CD4-positive, alpha-beta T cell treated with Interleukin-6 at 100 ng/mL for 8 hours (primary cell): ENCODE measurements at places on chromosomes 11 and 22.

DNA sequence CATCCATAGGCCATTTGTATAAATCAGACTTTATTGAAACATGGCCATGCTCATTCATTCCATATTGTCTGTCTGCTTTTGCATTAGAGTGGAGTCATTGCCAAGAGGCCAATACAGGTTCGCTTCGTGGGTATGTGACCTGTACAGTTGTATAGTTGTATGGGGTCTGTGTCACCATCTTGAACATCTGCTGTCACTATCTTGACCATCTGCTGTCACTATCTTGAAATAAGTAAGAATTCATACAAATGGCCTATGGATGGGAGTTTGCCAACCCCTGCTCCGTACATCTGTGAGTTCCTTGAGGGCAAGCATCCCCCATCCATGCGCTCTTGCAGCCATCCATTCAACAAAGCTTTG is 44.4 kb upstream of the ANO1 start:
- DNase-seq: no peak

GRCh38 chr11:20632169-20632532 is 32.7 kb downstream of the SLC6A5 start:
- no peak for DNase-seq

DNA sequence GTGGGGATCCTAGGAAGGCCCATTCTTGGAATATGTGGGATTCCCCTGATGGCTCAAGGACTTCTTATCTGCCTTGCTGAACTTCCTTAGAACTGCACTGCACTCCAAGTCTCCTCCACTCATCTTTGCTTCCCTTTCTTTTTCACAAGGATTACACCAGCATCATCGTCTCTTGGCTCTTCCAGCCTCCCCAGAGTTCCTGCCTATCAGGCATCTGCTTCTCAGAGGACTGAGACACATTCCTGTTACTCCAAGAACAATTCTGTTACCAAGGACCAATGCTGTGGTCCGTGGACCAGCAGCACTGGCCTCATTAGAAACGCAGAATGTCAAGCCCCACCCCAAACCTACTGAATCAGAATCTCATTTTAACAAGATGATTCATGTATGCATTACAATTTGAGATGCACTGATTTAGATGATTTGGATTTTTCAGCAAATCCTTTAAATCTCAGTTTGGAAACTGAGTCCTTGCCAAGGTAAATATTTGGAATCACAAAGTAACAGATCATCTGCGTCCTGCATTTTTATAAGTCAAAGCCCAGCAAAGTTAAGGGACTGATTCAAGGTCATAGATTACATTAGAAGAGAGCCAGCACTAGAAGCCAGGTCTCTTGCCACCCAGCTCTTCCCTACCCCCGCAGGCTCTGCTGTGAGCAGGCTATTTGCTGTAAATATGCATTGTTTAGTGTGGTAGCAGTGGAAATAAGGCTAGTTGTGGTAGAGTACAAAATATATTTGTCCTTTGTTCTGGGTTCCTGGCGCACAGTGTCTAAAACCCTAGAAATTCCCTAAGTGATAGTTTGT is 110.9 kb downstream of the SWAP70 start:
- no peak for DNase-seq

DNA sequence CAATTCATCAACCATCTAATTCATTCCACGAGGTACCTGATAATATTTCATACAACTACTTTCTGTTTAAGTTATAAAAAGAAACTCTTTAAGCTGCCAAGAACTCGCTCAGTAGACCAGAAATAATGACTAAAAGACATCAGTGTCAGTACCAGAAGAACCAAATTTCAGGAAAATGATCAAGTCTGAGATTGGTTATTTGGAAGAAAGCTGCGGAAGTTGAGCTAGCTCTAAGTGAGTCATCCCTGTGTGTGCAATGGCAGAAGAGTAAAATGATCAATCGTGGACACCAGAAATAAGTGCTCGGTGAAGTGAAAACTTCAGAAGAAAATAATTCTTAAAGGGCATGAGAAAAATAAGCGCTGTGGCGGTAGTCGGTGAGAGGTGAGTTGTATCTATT is 933.2 kb upstream of the CHORDC1 start:
- DNase-seq: no peak

DNA sequence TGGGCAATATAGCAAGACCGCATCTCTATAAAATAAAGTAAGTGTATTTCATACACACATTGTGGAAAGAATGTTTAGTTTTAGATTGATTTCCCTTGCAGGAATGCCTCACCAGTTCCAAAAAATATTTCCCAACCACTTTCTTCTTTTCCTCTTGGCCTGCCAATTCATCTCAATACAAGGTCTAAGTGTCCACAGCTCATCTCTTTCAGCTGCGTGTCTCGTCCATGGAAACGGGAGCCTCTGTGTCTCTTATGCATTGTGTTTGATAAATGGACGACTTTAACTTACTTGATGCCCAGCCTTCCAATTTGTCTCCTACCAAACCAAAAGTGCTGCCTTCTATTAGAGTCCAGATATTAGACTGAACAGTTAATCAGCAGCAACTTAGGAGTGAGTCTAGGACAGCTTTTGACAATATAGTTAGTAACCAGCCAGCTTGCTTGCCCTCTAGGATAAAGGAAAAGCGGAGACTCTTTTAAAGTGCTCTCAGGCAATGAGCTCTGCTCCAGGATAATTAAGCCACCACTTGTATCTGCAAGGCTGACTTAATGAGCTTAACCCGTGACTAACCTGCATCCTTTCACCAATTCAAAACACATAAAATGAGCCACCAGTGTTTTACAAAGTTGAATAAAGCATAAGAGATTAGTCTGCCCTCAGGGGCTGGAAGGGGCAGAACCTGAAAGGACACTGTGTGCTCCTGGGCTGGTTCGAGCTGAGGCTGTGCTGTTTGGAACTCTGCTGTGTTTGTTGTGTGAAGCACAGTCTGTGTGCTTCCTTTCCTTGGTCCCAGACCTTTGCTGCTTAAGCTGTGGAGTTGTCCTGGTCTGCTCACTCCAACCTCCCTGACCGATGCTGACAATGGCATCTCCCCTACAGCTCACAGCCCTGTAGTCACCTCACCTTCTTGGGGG is 27.5 kb downstream of the FBXO7 start:
- DNase-seq: no peak

DNA sequence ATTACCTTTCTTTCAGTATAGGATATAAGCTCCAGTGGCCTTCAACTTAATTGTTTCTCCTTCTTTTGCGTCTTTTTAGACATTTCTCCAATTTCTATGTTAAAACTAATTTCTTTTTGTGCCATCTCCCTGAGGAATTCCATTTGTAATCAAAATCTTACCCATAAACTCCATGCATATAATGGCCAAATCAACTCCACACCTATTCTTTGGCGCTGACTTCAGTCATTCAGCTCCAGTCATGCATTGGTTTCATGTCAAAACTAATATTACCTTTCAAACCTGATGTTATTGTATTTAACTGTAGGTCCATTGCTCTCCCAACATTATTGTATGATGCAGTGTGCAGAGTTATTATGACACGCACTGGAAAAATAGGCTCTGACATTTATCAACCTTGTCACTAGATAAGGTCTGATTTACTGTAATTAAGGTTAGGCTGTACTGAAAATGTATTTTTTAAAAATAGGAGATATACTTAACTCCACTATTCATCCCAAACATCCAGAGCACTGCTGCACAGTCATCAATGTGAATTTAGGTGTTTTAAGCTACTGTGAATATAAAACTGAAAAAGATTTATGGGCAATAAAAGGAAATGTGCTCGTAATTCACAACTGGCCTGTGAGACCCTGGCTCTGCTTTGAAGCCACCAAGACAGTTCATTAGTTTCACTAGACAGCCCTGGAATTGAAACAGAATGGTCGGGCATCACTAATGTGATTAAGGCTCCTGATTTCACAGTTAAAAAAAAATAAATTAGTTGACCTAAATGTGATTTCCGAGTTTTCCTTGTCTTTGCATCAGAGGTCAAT is 180.6 kb upstream of the GRIA4 start:
- no peak for DNase-seq

DNA sequence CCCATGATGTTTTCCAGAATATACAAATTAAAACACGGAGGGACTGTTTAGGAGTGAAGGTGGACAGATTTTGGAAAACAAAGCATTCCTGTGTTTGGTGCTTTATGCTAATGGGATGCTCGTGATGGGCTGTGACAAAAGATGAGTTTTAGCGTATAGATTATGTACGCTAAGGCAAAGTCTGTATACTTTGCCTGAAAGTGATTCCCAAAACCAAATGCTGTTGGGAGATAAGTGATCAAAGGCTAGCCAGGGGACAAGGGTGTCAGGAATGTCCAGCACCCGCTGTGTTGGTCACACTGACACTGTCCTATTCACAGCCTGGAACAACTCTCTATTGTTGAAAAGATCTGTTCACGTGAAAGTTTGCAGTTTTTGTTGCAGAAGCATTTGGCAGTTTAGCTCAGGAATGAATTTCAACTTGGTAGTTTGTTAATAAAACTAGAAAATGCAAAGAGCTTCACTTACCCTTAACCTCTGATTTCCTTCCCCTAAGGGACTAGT is 1.5 kb downstream of the JAM3 start:
- no peak for DNase-seq

- no peak for DNase-seq
These were observed 5.6 kb upstream of the MUC6 start for GRCh38 chr11:1041936-1042608.

GRCh38 chr22:30471616-30472318 is at the start of gene SEC14L3:
Gene SEC14L3 (minus strand): TSS chr22:30472017. CDS start chr22:30471958, 59 bp downstream.
- DNase-seq: no peak

- DNase-seq: no peak
These were observed 1.1 kb downstream of the GATD1 start for GRCh38 chr11:776263-776560.

DNA sequence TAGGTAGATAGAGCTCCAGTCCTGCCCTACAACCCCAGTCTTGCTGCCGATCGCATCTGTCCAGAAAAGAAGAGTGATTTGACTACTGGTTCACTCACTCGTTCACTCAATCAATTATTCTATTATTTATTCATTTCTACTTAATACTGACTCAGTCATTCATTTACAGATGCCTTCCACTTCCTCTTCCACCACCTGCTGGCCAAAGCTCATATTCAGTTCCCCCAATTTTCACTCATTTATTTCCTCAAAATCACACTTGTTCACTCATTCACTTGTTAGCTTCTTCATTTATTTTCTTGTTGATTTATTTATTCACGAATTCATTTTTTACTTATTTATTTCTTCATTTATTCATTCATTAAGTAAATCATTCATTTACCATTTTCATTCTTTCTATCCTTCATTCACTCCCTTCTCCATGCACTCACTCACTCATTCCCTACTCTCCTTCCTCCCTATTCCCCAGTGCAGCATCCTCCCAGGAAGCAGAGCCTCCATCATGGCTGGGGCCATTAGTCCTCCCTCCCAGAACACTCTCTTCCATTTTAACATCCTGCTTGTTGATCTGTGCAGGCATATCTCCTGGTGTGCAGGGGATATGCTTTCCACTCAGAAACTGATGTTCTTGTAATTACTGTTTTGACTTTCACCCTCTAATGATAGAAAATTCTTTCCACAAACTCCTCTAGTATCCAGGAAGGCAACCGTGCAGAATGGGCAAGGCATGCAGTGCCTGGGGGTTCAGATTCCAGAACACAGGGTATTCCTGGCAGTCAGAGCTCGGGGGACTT is 281.0 kb downstream of the TENM4 start:
- DNase-seq: no peak

DNA sequence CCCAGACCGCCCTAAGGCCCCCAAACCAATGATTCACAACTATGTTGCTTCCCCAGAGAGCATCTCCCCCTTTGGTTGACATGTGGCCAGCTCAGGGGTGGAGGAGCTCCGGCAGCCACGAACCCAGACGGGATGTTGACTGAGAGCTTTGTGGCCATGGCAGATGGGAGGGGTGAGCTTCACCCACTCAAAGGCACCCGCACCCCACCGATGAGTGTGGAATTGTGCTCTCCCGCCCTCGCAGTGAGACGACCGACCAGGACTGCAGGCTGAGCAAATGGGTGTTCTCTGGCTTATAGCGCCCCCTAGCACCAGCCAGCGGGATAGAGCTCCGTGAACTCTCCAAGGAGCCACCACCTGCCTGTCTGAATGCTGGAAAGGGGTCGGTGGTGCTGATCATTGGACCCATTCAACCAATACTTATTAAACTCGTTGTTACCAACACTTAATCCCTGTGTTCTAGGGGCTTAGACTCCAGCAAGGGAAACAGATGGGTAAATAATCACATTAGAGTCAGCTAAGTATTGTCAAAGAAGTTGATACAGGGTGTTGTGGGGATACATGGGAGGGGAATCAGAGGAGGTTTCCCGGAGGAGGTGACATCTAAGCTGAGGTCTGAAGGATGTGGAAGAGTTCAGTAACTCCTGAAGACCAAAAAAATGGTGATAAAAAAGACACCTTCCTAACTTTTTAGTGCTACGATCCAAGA is 4.5 kb upstream of the TIMP3 start:
- peak; percentile 26 for DNase-seq

DNA sequence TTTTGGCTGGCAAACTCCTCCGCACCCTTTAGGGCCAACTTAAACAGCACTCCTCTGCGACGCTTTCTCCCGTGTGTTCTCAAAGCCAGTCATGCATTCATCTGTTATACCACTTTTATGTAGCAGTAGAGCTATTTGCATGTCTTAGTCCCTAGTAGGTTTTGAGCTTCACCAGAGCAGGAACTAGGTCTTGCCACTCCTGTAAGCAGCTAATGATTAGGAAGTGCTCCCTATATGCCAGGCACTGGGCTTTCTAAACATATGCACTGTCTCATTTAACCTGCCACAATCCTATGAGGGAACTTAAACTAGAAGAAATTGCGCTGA is 180.8 kb downstream of the DBX1 start:
- DNase-seq: no peak

GRCh38 chr22:28369854-28370253 is 309.8 kb downstream of the TTC28 start:
- no peak for DNase-seq

- DNase-seq: no peak
These were observed 131.2 kb downstream of the VPREB1 start for GRCh38 chr22:22375576-22376351.

GRCh38 chr11:727859-728748 is 19.2 kb upstream of the TALDO1 start:
- DNase-seq: peak; percentile 74

GRCh38 chr22:17119481-17120202 is 1.5 kb downstream of the TMEM121B start:
- no peak for DNase-seq

DNA sequence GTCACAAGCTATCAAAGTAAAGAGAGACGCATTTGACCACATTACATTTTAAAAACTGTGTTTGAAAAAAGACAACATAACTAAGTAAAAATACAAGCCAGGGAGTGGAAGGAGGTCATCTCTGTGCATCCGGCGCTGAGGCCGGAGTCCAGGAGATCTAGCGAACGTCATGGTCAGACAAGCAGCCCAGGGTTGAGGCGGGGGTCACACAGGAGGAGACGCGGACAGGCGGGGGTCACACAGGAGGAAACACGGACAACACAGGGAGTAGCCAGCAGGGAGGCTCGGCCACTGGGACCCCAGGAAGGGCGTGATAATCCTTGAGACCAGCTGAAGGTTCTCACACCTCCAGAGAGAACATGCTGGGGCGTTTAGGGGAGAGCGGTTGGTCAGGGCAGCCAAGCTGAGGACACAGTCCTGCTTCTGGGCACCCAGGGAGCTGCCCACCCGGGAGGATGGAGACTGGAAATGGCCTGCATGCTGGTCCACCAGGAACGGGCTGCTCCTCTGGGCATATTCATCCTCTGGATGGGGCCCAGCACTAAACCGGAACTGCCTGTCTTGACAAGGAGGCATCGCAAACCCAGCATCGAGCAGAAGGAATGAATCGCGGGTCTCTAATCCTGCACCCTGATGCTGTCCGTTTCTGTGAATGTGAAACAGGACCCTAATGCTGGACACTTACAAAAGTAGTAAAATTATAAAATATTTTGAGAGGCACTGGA is 40.9 kb upstream of the MUC5AC start:
- DNase-seq: no peak

- DNase-seq: no peak
These were observed 48.2 kb upstream of the OR5P2 start for GRCh38 chr11:7844986-7845385.

GRCh38 chr11:79013509-79013908 is 427.3 kb downstream of the TENM4 start:
- no peak for DNase-seq
